Stimulated activated CD4-positive, alpha-beta T cell treated with anti-CD3 and anti-CD28 coated beads, Interleukin-1b, Interleukin-23, amount 100 ng/mL, for 1 hour (primary cell): ENCODE measurements at places on chromosomes 11 and 22.

GRCh38 chr11:103651341-103651998 lies 385.0 kb upstream of the DDI1 start:
- DNase-seq, result no peak

DNA sequence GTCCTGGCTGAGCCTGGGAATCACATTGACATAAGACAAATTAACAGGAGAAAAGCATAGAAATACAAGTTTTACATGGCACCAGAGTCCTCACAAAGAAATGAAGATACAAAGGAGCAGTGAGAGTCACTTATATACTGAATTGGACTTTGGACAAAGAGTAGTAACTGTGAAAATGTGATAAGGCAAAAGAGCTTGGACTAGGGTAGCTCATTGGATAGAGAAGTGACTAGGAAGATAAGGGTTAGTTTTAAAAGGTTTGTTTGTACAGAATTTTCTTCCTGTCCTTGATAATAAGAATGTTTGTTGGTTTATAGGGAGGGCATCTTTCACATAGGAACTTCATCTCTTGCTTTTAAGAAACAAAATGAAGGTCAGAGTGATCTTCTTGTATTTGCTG lies 17.9 kb upstream of the NUCB2 start:
- DNase-seq, result no peak

DNA sequence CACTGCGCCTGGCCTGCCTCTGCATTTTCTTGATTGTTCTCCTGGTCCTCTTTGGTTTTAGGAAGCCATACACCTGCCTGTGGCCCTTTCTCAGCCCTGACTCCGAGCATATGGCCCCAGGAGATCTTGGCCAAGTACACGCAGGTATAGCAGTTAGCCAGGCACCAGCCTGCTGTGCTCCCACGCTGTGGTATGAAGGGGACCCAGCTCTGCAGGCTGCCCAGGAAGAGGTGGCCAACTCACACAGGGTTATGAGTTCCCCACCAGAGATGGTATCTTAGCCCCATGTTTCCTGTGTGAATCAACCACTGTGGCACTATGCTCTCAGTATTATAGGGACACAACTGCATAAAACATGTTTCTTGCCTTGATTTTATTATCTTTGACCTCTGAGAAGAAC lies 31.1 kb downstream of the SGSM3 start:
- no peak for DNase-seq

DNA sequence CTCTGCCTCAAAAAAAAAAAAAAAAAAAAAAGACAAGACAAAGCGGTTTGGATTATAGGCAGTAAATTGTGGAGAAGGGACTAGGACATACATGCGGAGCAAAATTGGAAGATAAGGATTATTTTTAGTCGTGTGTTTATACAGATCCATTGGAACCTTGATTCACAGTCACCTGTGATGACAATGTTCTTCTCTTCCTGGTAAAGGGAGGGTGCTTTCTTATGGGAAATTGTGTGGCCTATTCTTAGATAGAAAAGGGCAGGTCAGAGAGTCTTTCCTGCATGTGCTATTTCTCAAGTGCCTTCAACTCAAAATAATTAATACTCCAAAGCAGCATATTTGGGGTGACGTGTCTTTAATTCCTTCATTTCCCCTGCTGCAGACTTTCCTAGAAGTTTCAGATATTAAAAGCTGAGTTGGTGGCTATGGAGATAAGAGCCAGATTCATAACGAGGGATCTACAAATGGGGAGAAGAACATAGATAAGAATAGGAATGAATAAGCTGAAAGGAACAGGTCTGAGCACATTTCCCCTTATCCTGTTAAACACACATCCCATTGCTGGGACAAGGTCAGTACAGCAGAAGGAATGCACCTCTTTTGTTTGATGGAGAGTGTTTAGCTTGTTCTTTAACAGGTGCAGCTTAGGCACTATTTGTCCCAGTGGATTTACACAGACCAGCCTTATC lies 22.5 kb downstream of the GSTT2B start:
- DNase-seq, result no peak

DNA sequence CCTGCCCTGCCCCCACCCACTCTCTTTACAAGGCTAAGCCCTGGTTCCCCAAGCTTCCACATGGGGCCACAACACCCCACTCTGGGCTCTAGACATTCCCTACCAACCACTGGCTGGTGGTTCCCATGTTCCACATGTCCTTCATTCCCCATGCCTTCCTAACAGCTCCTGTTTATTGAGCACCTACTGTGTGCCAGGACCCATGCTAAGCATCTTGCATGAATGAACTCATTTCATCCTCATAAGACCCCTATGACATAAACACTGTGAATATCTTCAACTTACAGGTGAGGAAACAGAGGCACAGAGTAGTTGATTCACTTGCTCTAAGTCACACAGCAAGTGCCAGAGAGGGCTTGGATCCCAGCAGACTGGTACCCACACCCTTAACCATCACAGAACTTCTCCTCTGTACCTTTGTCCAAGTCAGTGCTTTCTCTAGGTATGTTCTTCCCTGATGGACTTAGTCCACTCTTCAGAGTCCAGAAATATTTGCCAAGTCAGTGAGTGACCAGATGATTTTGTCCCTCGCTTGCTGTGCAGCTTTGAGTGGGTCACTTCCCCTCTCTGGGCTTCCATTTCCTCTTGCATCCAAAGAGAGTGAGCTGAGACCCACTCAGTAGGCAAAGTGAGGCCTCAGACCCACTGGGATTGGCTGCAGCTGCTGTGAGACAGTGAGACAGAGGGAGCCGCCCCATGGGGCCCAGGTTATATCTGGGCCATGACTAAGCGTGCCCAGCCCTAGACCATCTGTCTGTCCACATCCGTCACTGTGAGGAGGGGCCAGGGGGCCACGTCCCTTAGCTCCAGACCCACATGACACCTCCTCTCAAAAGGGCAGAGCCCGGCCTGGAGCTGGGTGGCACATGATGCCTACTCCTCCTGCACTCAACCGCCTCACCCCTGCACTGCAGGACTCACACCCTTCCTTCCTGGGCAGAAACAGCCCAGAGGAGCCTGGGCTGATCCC lies 132.4 kb downstream of the MN1 start:
- no peak for DNase-seq

- DNase-seq, result no peak
Observed at GRCh38 chr11:59187035-59187434, 15.1 kb downstream of the DTX4 start.

DNA sequence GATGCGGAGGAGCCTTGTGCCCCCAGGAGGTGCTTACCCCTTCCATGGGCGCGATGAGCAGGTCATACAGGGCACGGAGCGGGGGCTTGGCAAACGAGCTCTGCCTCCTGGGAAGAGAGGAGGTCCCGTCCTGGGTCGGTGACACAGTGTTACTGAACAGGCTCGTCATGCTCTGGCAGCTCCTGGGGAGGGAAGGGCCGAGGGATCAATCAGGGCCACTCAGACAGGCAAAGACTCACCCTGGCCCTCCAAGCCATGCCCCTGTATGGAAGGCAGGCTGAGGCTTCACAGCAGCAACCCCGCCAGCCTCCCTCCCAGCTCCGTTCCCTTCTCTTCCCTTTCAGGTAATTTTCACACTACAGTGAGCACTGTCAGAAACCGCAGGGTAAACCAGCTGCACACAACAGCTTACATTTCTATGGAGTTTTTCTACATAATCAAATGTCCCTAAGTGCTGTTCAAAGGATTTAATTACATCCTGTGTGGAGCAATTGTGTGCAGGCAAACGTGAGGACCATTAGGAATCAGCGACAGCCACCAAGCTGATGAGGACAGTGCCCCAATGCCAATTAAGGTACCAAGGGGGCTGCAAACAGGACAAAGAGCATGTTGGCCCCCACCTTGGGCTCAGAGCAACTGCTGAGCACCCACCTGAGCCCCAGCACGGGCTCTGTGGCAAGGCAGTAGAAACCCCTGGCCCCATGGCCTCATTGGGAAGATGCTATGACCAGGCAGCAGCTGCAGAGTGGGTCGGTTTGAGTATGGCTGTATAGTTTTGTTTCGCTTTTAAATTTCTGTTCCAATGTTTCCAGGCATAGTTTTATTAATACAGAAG lies 95.4 kb upstream of the PITPNB start:
- no peak for DNase-seq

- no peak for DNase-seq
Observed at GRCh38 chr11:46731545-46731944, 12.5 kb downstream of the F2 start.

GRCh38 chr11:1771700-1772099 lies 8.0 kb upstream of the CTSD start:
- no peak for DNase-seq
